ENCODE measurements at places on chromosomes 16 and 17.

- DNase-seq, result no peak
Measured at GRCh38 chr17:49777563-49777962, 10.9 kb upstream of the KAT7 start.

DNA sequence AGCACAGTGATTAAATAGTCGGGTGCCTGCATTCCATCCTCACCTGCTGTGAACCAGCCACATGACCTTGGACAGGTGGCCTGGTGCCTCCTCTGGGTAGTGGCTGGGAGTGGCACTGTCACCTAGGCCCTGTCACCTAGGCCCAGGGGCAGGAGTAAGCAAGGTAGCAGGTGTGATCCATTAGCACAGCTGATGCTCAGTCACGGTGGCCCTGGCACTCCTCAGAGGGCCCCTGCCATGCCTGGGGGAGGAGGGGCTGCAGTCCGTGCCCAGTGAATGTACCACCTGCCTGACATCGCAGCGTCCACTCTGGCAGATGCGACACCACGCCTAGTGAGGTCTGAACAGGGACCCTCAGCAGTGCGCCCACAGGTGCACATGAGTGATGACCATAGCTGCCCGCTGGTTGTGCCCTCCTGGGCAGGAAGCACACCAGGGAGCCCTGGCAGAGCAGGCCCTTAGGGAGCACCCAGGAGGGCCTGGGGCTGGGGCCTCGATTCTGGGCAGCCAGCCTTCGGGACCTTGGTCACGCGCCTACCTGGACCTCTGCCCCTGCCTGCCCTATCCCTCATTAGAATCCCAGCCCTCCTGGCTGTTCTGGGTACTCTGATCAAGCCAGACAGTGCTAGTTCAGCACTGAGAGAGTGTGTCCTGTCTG lies 33.1 kb upstream of the CRISPLD2 start:
- no peak for DNase-seq

GRCh38 chr17:50064253-50065001 lies 8.5 kb downstream of the ITGA3 start:
- DNase-seq, result no peak

DNA sequence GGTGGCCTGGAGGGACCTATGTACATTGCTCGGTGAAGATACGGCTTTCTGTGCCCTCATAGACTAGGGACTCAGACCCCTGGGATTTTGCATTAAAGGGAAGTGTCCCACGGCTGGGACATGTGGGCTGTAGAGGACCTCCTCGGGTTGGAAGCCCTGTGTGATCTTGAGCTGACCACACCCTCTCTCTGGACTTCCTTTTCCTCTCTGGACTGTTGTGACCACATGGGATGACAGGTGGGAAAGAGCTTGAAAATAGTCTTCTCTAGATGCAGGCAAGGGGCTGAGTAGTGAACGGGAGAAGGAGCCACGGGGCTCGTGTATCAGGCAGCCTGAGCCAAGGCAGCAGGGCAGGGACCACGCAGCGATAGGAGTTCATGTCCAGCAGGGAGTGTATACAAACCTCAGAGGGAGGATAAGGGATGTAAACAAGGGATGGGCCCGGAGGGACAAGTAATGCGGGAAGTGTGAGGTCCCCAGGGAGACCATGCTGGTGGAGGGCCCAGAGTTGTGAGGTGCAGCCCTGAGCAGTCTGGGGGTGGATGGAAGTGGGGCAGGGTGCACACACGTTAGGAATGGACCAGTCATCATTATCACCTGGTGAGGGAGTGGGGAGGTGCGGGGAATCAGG lies 4.5 kb upstream of the SLC4A1 start:
- no peak for DNase-seq

GRCh38 chr16:89031715-89032659 lies 55.0 kb upstream of the CBFA2T3 start:
- no peak for DNase-seq

DNA sequence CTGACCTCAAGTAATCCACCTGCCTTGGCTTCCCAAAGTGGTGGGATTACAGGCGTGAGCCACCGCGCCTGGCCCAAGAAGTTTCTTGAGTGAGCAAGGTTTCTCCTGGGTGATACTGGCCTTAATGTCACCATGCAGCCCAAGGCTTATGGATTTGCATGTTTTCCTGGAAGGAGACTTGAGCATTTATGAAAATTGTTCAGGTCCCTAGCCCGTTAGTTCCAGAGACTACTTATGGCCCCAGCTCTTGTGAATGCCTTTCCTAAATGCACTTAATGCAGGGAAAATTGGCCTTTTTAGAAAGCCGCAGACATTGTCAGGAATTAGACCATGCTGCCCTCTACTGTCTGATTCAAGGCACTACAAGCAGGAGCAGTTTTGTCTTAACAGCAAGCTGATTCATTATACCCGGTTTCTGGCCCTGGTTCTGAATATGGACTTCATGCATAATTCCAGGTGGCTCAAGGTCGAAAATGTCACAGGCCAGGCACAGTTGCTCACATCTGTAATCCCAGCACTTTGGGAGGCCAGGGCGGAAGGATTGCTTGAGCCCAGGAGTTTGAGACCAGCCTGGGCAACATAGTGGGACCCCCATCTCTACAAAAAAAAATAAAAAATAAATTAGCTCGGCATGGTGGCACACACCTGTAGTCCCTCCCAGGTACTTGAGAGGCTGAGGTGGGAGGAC lies 91.3 kb downstream of the SNX29 start:
- peak; percentile 74 for DNase-seq

GRCh38 chr16:87033541-87034300 lies 283.5 kb downstream of the C16orf95 start:
- no peak for DNase-seq

GRCh38 chr16:58467905-58468304 lies 32.0 kb upstream of the NDRG4 start:
- no peak for DNase-seq
